DMS79 (cell line): ENCODE measurements at places on chromosomes 11 and 22.

GRCh38 chr11:38491986-38492385, 1894.0 kb upstream of the RAG2 start:
- DNase-seq: no peak

- no peak for DNase-seq
Observed at GRCh38 chr11:128678024-128678423, 15.8 kb upstream of the FLI1 start.

DNA sequence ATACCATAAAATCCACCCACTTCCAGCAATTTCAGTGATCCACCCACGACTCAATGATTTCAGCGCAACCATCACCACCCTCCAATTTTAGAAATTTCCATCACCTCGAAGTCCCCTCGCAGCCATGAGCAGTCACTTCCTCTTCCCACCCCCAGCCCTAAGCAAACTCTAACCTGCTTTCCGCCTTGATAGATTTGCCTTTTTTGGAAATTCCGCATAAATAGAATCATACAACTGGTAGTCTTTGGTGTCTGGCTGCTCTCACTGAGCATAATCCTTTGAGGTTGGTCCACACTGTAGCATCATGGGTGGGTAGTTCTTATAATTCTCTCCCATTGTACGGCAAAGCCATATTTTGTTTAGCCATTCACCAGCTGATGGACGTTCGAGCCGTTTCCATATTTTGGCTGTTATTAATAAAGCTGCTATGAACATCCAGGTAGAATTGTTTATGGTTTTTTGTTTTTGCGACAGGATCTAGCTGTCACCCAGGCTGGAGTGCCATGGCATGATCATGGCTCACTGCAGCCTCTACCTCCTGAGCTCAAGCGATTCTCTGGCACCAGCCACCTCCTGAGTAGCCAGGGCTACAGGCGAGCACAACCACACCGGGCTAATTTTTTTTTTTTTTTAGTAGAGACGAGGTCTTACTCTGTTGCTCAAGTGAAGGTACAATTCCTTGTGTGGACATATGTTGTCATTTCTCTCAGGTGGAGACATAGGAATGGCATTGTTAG, 16.0 kb downstream of the PIM3 start:
- DNase-seq: no peak

- no peak for DNase-seq
Observed at GRCh38 chr22:25566898-25567235, 2.4 kb downstream of the GRK3 start.

DNA sequence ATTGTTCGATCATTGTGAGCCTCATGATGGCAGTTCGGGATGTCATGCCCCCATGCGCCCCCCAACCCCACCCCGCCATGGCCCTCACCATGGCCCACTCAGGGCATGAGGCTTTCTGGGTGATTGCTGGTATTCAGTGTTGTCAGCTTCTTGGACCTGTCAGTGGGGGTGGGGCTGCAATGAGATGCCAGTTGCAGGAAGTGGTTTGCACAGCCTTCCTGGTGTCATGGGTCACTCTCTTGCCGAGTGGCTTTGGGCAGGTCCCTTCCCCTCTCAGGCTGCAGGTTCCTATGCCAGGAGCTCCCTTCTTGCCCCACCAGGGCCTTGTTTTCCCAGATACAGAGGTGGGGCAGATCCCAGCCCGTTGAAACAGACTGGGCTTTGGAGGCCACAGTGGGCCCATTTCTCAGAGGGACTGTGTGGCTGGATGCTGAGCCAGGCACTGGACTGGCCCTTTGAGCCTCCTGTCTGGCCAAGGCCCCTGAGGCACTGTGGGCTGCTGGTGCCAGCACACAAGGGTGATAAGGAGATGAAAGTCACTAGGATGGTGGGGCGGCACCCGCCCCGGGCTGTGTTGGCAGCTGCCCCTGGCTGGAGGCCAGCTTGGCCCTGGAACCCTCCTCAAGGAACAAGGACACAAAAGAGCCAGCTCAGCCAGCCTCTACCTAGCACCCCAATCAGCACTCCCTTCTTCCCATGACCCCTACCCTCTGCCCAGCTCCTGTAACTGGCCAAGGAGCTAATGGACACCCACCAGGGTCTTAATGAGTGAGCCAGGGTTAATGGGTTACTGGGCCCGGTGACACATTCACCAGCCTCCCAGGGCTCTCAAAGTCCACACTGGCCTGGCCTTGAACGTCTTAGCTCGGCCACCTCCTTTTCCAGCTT, 1.5 kb upstream of the GGT1 start:
- DNase-seq: peak; percentile 31

DNA sequence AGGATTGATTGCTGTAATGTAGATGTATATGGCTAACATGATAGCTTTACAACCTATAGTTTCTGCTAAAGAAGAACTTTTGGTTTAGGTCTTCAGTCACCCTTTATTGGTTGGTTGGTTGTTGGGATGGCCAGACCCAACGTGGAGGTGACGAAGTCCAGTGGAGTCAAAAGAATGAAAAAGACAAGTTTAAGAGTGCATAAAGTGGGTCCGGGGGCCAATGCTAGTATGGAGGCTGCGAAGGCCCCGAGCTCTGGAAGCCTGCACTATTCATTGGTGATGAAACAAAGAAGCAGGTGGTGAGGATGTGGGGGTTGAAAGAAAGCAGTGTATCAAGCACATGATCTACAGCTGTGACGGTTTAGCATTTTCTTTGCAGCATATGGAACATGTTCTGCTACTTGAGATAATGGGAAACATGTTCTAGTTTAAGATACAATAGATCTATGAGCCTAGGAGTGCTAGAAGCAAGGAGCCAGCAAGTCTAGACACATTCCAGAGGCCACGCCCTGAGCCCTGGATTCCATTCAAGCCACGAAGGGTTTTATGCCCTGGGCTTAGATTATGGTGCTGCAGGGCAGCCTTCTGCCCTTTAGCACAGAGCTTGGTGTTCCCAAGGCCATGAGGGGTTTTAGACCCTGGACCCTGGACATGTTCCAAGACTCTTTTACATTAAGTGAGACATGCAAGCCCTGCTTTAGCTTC, 6.3 kb downstream of the TCP11L1 start:
- DNase-seq: no peak

DNA sequence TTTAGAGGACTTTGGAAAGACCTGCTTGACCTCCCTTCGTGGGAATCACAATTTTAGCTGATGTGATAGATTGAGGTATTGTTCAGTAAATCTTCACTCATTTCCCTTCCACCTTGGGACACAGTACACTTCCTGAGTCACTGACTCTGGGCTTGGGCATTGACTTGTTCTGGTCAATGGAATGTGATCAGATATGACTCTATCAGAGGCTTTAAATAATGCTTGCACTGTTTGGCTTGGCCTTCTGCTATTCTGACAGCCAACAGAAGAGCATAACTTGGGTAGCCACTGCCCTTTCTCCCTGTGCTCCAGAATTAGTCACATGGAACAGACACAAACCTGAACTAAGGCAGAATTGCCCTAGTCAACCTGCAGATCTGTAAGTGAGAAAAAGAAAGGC, 12.5 kb downstream of the PRR5L start:
- no peak for DNase-seq

DNA sequence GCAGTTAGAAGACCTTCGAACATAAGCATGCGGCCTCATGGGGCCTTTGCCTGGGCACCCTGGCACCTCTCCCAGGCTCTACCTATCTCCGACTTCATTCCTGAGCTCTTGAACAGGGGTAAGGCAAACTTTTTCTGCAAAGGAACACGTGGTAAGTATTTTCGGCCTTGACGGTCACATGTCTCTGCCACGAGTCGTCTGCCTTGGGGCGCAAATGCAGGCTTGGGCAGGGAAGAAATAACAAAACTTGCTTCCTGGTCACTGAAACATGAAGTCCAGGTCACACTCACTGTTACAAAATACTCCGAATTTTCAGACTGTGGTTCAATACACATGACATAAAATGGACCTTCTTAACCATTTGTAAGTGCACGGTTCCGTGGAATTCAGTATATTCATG, 3.4 kb upstream of the ASCL2 start:
- DNase-seq: no peak

DNA sequence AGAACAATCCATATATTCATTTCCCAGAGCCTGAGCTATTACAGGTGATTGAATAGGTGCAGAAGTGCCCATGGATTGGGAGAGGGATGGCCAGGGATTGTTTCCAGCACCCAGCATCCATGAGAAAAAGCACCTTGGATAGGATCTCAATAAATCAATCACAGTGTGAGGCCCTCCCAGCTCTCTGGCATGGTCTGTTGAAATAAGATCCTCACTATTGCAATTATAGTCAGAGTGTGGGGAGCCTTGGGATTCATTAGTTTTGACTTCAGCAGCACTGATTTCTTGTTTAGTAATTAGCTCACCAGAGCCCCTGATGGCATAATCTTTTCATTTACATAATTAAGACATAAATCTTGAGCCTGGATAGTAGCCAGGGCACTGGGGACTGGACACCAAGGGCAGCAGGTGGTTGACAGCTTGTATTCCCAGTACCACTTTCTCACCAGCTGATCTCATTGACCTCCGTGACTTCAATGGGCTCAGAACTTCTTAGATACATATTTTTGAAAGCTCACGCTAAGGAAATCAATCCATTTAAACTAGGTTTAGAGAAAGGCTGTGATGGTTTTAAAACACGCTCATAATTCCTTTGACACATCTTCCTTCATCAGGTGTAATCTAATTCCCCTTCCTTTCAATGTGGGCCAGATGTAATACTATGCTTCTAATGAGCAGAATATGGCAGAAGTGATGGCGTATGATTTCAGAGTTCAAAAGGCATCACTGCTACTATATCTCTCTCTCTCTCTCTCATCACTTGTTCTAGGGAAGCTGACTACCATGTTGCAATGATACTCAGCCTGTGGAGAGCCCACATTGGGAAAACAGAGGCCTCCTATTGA, 22.1 kb upstream of the DRD2 start:
- DNase-seq: no peak

DNA sequence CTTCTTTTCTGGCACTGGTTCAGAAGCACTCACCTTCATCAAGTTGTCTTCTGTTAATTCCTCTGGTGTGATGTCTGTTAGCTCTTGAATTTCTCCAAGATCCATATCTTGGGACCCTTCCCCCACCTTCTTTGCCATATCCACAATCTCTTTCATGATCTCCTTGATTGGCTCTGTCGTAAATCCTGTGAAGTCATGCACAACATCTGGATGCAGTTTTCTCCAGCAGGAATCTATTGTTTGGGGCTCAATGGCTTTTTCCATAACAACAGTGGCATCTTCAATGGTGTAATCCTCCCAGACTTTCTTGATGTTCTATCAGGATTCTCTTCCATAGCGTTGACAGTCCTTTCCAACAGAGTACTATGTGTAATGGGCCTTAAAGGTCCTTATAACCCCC, 96.9 kb downstream of the CSTPP1 start:
- no peak for DNase-seq

DNA sequence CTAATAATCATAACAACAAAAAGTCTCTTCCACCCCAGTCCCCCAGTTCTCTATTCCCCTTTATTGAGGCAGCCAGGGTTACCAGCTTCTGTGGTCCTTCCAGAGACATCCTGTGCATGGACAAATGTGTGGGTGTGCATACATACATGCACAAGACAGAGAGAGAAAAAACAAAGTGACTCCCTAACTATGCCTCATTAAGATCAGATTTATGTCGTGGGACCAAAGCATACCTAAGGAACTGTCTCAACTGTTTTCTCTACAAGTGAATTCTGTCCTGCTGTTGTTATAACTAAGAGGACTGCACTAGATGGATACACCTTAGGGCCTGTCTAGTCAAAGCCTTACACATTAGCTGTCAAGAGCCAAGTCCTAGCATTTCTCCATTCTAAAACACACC, 106.7 kb downstream of the MRTFA start:
- no peak for DNase-seq

- DNase-seq: no peak
Observed at GRCh38 chr11:67731583-67731982, 57.2 kb upstream of the ALDH3B2 start.

GRCh38 chr11:79076526-79077115, 364.2 kb downstream of the TENM4 start:
- no peak for DNase-seq
